ENCODE measurements at places on chromosomes 3 and 15.

DNA sequence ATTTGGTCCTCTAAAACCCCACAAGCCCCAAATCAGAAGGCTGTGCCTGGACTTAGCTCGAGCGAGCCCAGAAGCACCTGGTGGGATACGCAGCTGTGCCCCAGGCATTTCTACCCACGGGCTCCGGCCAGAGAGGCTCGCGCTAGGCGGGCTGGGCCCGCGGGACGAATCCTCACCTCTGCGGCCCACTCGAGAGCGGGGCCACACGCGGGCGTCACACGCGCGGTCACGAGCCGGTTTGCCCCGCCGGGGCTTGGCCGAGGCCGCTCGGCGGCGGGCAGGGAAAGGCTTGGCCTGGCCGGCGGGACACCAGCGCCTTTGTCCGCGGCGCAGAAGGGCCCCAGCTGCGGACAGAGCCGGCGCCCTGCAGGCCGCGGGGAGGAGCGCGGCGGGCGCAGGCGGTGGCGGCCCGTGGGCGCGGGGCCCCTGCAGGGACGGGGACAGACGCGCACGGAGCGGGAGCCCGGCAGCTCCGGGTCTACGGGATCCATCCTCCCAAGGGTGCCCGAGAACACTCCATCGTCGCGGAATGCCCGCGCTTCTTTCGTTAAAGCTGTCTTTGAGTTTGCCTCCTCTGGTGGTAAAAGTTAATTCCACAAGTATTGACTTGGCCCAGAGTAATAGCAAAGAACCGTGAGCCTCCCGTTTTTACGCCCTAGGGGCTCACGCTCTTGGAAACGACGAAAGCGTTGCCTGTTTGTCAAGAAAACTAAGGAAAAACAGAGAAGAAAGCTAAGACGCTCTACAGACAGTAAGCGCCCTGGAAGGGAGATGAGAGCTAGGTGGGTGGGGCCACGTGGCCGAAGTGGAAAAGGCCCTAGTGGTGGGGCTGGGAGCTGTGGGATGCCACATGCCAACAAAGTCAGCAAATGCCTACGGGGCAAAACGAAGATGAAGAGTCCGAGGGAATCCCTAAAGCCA, 26.4 kb downstream of the TYRO3 start:
- peak; percentile 9 for DNase-seq

- no peak for DNase-seq
Measured at GRCh38 chr3:122979211-122979610, 48.4 kb downstream of the SEMA5B start.

DNA sequence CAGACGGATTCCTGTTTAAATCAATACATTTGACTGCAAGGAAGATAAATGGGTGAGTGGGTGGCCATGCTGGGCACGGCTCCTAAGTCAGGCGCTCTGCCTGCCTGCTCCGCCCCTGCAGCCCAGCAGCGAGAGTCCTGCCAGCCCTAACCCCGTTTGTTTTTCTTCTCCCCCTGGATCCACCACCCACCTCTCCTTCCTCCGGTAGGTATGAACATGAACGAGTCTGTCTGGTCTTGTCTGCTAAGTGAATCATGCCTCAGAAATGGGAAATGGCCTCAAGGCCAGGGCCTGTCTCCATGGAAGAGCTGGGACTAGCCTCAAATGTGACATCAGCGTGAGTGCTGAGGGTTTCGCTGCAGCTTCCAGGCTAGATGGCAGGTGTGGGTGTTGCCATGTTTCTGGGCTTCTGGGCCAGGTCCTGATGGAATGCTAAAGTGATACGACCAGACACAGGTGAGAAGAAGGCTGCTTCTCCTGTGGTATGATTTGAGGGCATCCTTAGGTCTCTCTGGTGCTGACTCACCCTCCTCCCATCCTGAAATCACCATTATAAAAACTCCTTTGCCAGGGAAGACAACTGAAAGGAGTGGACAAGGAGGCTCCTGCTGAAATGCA, 5.6 kb upstream of the FEM1B start:
- DNase-seq: no peak

GRCh38 chr3:103218146-103218545, 783.3 kb downstream of the ZPLD1 start:
- no peak for DNase-seq

DNA sequence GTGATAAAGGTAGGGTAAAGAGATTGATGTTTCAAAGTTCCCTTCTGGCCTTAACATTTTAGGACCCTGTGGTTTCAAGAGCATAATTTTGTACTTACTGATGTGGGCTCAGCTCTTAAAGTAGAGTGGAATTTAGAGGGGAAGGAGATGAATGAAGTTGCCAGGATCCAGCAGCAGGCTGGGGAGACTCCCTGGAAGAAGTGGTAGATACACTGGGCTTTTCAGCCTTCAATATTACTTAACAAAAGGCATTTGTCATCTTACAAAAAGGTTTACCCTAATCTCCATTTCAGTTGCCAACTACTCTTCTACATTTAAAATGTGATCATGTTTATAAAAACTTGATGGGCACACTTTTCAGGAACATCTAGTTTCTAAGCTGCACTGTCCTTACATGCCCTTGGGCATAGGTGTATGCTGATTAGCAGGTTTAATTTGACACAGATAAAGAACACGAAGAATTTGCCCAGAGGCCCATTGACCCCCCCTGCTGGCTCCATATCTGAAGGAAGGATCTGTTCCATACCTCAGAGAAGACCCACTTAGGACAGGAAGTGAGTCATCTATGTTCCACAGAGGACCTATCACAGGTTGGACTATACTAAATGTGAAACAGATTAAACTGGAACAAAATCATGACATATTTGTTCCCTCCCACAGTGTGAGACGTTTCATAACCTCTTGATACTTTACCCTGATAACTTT, 93.0 kb upstream of the LPP start:
- peak; percentile 23 for DNase-seq

GRCh38 chr3:186094696-186095425, 14.0 kb downstream of the ETV5 start:
- DNase-seq: no peak

DNA sequence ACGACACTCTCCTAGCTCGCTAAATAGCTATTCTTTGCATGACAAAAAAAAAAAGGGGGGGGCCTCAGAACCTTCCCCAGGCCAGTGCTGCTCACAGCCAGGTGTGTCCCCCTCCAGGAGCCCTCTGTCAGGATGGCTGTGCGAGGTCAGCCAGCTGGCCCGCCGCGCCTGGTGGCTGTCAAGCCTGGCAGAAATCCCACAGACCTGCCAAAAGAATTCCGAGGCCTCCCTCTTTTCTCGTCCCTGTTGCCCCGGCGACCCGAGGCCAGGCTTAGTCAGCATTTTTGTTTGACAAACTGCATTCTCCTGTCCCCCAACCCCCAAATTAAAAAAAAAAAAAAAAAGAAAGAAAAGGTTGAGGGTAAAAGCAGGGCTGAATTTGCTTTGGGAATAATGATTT, 61.9 kb downstream of the TM4SF4 start:
- DNase-seq: no peak

- no peak for DNase-seq
Measured at GRCh38 chr15:100092034-100092433, 249.7 kb downstream of the ADAMTS17 start.

Data from activated CD8-positive, alpha-beta memory T cell treated with anti-CD3 and anti-CD28 coated beads for 48 hours (primary cell).